Stimulated activated CD4-positive, alpha-beta T cell treated with anti-CD3 and anti-CD28 coated beads, TNF-alpha, amount 100 ng/mL, for 4 hours (primary cell): ENCODE measurements at places on chromosomes 11 and 22.

DNA sequence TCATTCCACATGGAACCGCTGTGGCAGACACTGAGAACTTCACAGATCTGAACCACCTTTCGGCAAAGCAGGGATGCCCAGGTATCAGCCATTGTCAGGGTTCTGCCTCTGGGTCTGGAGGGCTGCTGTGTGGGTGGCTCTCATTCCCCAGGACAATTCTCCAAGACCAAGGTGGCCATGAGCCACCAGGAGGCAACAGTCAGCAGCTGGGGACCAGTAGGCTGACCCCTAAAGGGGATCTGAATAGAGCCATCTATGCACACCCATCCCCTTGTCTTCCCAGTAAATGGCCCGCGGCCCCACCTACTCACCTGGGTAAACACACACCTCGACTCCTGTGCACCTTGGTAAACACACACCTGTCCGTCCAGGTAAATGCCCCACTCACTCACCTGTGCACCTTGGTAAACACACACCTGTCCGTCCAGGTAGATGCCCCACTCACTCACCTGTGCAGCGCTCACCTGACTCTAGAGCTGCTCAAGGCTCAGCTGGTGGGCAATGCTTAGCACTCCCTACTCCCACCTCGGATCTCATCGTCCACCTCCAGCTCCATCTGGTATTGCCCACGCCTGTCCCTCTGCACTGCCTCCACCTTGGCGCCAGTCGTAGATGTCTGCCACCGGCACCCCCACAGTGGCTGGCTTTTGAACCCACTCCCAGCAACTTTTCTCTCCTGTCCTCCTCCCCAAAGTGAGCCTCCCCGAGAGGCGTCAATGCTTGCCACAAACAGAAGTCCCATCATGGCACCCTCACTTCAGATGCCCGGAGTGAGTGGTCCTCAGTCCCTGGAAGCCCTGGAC is 10.2 kb downstream of the SLC25A1 start:
- no peak for DNase-seq

DNA sequence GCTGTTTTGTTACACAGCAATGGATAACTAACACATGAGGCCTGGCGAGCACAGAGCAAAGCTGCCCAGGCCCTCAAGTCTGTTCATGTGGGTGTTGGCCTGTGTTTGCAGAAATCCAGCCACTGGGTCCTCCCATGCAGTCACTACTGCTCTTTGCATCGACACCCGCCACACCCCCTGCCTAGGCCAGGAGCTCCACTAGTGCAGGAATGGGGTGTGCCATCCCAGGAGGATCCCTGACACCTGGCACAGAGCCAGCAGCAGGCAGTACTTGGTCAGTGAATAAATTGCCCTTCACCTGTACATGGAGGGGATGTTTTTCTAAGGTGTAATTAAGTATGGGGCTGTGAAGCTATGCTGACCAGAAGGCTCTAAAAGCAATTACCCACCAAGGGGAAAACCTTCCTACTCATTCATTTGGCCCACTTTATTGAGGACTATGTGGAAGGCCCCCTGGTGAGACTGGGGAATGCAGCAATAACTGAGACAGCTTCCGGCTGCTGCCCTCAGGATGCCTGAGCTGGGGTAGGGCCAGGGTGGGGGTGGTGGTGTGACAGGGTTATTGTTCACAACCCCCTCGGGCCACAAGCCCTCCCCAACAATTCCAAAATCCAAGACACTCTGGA is 160.8 kb downstream of the CRYBB2 start:
- DNase-seq = no peak

GRCh38 chr22:29112121-29112520 is 39.3 kb downstream of the KREMEN1 start:
- DNase-seq = no peak

DNA sequence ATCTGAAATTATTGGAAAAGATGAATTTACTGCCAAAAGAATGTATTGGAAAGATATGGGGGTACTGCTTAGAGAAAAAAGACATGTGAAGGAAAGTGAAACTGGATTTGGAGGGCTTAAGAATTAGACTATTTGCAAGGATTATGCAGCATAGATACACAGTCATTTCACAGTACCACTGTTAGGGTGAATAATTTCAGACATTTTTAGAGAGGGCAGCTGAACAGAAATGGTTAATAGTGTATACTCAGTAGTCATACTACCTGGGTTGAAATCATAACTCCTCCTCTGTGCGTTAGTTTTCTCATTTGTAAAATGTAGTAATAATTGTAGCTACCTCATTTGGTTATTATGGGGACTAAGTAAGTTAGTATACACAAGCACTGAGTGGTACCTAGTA is 33.0 kb downstream of the GAS2 start:
- no peak for DNase-seq

DNA sequence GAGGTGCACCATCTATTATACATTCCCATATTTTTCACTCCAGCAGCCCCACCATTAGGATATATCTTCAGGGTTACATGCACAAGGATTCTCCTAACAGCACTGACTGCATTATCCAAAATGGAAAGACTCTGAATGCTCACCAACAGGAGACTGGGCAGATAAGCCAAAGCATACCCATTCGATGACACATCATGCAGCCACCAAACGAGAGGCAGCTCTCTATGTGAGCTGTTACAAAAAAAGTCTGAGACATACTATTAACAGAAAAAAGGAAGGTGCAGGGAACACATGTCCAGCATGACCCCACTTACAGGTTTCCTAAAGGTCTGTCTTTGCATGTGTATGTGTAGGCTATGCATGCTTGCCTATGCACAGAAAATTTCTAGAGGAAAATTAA is 12.4 kb upstream of the SERPIND1 start:
- no peak for DNase-seq

DNA sequence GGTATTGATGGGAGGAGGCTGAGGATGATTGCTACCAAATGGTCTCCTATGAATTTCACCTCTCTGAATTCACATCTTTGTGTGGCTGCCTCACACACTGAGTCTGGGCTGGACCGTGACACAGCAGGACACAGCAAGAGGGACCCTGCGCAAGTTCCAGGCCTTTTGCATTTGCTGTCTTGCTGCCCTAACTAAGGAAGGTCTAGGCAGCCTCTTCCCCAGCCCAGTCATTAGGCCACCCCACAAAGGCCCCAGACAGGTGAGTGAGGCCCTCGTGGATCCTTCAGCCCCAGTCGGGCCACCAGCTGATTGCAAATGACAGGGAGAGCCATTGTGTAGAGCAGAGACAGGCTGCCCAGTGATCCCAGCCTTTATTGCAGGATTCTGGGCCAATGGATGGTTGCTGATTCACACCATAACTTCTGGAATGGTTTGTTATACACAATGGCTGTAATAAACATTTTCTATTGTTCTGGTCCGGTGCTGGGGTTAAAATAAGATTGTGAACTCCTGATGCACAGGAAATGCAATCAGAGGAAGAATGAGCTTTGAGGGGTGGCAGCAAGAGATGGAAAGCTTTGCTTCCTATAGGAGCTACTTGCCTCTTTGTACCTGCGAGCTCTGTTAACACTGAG is 28.5 kb upstream of the CSNK2A3 start:
- no peak for DNase-seq

DNA sequence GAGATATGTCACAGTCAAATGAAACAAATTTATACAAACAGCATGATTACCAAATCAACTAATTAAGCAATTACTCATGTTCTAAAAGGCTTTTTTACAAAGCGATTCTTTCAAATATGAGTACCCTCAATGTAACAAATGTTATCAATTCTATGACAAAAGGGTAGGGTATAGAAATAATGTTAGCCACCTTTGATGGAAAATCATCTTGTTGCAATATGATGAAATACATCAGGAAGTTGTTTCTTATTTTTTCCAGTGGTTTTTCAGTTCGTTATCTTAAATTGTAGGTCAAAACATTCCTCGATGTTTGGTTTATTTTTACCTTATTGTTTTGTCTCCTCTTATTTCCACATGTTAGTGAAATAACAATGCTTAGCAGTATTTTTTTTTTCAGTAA is 6.5 kb downstream of the ARHGEF12 start:
- DNase-seq = no peak

- no peak for DNase-seq
Observed at GRCh38 chr11:4098026-4098621, 3.5 kb downstream of the RRM1 start.

DNA sequence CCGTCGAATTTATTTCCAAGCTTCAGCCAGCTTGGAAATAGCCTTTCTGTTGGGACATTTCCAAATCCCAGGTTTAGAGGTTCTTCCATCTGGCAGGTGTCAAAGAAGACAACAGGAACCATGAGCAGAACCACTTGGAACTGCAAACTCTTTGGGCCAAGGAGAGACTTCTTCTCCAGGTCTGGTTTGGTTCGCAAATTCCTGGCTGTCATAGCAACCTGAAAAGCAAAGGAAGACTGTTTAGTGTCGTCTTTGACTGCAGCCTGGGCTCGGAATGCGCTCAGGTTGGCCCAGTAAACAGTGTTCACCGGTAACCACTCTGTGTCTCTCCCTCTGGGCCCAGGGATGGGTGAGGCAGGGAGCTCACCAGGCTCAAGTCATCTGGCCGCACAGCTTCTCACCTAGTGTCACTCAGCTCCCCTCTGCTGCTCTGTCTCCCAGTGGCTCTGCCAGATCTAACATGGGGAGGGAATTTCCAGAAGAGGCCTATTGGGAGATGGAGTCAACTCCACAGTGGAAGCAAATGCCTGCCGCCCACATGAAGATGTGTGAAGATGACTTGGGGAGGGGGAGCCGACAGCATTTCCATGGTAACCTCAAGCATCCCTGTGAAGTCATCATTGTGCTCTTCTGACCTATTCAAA is 11.9 kb upstream of the CLMP start:
- DNase-seq = no peak

DNA sequence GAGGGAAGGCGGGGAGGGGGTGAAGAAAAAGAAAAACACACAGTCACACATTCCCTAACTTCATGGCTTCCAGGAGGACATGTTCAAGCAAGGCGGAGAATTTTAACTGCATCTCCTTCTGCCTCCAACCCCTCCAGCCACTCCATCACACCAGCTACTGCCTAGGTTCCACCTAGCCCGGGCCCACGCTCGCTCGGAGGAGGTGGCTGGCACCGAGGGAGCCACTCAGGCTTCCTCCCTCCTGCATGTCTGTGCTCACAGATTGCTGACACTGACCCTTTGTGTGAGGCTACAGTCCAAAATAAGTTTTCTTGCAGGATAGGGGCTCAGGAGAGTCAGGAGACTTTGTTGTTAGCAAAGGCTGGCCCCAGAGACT is 9.4 kb upstream of the OPCML start:
- DNase-seq = no peak

GRCh38 chr11:71240865-71241691 is 11.3 kb downstream of the SHANK2 start:
- DNase-seq = no peak

DNA sequence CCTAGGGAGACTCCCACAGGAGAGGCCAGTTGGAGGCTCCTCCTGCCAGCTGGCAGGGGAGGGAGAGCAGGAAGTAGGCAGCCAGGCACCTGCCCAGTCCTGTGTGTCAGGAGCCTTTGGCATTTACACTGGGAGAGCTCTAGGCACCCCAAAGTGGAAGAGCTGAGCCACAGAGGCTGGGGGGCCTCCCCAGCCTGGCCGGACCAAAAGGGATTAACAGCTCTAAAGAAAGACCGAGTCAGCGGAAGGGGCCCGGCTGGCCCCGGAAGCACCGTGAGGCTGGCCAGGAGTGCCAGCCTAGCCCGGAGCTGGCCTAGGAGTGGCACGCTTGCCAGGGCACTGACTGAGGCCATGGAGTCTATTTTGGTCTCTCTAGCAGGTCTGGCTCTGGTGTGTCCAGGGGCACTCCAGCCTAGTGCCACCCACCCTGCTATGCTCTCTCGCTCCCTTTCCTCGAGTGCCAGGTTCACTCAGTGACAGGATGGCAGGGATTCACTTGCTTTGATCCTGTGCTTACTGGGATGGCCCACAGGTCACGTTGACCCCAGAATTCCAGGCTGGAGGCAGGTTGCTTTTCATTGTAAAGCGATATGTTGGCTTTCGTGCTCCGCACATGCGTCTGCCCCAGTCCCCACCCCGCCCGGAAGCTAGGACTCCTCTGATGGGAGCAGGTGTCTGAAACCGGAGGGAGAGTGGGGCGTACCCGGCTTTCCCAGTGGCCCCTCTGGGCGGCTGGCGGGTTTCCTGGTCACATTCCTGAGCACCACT is 3.3 kb upstream of the KMT5B start:
- no peak for DNase-seq

DNA sequence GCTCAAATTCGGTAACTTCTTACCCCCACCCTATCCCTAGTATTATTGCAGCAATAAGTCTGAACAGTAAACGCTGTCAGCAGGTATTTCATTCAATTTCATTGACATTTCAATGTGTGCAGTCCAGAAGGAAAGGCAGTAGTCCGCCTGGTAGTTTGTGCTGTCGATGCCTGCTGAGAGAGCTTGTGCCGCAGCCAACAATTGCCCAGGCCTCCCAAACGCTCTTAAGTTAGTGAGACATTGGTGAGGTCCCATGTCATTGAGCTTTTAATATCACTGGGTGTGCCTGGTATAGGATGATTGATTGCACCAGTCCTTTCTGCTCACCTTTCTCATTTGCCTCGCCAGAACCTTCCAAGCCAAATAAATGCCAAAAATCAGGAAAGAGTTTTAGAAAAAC is 28.1 kb downstream of the ALKBH3 start:
- DNase-seq = no peak

DNA sequence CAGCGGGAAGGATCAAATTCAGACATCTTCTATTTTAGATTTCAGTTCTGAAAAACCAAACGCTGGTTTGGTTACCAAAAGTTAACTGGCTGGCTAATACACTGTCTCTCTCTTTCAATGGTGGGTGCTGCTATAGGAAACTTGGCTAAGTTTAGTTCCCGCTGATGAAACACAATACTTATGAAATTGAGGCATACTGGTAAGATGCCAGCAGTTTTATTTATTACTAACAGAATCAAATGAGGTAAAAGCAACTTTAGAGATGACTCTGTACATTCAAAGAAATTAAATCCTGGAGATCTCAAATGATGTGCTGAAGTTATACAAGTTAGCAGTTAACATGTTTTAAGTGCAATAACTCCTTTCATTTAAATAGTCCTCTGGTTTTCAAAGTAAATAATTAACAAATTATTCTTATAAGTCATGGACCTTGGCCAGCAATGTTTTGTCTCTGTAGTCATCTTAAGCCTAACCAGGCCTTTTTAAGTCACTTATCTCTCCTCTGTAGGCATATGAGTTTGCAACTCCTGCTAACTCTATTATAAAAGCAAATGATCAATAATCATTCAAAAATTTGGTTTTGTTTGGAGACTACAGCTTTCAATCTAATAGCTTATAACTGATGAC is 54.8 kb downstream of the PAK1 start:
- no peak for DNase-seq
